ENCODE measurements at places on chromosomes 4 and X.
A peak's percentile ranks its signal among the peaks of the same experiment; 100 is the strongest.

GRCh38 chrX:149984411-149984810, 46.1 kb upstream of the EOLA2 start:
- DNase-seq: no peak

GRCh38 chrX:136450050-136450830, 37.5 kb upstream of the BRS3 start:
- DNase-seq: peak; percentile 19

GRCh38 chrX:47146936-47147859, 2.2 kb downstream of the RBM10 start:
- DNase-seq: no peak

DNA sequence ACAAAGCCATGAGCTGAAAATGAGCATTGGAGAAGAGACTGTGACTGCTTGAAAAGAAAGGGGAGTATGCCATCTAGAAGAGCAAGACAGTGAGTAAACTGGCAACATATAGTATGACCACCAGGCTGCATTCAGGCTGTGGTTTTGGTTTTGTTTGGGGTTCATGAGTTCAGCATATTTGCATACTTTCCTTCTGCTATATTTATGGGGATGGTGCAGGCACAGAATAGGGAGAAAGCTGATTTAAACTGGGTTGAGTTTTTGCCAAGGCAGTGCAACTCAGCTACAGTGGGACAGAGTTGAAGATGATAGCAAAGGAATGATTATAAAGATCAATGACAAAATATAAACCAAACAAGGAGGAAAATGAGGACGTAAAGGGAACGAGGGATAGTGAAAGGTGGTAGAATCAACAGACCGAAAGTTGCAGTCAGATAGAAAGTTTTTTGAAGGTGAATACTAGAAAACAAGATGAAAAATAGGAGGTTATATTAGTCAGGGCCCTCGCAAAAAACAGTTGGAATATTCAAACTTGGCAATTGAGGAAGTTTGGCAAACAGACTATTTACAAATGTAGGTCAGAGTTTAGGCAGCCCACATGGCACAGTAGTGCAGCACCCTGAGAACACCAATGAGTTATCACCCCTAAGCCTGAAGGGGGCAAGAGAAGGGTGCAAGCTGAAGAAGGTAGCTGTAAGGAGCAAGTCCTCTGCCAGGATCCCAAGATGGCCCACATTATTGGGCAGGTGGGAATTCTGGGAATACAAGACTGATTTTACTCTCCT, 114.8 kb upstream of the MAP9 start:
- peak; percentile 23 for DNase-seq

DNA sequence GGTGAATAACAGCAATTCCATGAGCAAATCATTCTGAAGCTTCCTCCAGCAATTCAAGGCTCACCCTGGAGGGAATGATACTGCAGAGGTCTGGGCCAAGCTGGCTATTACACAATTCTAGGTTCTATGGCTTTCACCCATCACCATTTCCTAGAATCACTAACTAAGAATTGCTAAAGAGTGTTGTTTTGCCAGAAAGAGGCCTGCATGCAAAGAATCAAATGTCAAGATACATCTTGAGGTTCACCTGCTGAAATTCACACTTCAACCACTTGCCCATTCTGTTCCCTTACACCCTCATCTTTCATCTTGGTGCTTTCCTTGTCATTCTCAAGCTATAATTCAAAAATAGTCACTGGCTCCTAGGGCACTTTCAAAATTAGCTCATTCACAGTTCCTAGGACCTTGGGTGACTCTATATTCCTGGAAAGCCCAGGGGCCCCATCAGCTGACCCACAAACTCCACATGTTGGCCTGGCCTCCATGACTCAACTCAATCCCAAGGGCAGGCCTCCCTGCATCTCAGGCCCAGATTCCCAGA, 7.0 kb downstream of the APBB2 start:
- DNase-seq: peak; percentile 52

DNA sequence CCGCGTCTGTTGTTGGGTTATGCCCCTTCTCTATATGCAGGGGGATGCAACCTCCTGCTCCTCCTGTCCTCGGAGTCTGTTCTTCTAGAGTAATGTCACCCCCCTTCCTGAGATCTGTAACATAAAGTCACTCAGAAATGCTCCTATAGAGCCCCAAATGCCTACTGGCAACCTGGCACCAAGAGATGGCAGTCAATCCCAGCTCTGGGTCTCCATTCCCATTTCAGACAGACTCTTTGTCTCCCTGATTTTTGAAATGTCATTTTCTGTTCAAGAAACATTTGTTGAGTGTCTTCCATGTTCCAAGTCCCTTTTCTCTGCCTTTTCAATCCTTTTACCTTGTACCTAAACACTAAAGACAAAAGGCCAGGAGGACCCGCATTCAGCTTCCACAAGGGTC, 9.6 kb upstream of the PRDM8 start:
- no peak for DNase-seq

DNA sequence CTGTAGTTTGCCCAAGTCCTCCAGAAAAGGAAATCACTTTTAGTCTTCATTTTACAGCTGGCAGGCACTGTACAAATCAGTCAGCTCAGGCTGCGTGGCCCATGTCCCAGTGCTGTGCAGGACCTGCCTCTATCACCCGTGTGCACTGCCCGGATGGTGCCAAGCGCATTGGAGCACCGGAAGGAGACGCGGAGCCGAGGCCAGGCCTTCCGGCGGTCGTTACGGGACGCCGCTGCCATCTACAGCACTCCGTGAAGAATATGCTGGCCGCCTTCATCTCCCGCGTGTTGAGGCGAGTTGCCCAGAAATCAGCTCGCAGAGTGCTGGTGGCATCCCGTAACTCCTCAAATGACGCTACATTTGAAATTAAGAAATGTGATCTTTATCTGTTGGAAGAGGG, at the start of gene PDHA2:
Gene PDHA2 (plus strand): TSS at position 203 of the 400 bp plus-strand sequence. CDS start 58 bp downstream, at position 261.
- DNase-seq: no peak

Data from choroid plexus epithelial cell (primary cell).